ENCODE measurements at places on chromosomes 11 and 22.

- no peak for DNase-seq
Measured at GRCh38 chr11:126578426-126578825, 222.9 kb downstream of the ST3GAL4 start.

DNA sequence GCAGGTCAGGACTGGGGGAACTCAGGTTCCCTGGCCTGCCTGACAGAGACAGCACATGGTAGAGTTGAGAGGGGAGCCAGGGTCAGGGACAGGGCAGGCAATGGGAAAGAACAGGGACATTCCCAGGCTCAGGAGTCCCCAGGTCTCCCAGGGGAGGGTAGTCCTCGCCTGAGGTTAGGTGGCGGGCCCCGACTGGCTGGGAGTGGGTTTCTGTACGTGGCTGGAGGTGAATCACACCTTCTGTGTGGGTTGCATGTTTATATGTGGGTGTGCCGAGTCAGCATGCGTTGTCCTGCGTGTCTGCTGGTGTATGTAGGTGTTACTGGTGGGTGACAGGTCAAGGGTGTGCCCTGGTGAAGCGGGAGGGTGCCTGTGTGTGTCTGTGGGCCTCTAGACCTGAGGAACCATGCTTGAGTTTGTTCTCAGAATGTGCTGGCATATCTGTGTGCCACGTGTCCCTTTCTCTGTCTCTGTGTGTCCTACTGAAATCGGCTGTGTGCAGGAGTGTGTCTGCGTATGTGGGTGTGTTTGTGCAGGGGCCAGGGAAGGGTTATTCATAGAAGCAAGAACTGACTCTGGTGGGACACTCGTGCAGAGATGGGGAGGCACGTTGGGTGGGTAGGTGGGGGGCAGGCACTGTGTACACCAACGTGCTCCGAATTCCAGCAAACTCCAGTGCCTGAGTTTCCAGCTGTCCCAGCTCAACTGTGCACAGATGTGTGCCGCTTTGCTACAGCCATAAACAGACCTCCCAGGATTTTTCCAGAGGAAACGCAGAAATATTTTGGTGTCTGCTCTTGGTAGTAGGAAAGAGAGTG lies 23.8 kb upstream of the OAF start:
- no peak for DNase-seq

DNA sequence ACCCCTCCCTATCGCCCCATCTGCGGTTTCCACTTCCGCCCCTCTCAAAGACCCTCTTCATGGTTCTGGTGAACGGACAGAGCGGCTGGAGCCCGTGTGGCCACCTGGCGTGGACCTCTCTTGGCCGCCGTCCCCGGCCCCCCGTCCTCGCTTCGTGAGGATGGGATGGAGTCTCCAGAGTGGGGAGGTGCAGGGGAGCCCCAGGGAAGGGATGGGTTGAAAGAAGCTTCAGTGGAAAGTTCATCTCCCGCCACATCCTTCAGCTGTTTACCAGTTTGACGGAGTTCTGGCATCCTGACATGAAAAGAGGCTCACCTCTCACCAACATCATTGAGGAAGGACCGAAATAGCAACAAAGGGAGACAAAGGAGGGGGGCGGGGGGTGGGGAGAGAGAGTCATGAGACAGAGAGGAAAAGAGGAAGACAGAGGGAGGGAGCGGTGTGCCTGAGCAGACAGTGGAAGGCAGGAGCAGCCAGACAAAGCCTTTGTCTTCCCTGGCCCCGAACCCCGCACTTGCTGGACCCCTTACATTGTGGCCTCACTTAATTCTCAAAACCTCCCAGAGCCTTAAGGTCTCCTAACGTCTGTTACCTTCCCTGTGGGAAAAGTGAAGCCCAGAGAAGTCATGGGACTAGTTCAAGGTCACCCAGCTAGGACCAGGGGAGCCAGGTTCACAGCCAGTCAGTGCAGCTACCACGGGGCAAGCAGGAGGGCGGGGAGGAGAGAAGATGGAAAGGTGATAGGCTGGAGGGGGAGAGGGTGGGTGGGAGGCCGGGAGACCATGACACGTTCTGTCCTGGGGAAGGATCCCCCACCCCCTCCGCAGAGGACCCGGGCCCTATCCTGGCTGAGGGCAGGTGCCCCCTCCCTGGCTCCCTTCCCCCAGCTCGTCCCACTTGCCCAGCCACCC lies 54.9 kb downstream of the CD6 start:
- no peak for DNase-seq

DNA sequence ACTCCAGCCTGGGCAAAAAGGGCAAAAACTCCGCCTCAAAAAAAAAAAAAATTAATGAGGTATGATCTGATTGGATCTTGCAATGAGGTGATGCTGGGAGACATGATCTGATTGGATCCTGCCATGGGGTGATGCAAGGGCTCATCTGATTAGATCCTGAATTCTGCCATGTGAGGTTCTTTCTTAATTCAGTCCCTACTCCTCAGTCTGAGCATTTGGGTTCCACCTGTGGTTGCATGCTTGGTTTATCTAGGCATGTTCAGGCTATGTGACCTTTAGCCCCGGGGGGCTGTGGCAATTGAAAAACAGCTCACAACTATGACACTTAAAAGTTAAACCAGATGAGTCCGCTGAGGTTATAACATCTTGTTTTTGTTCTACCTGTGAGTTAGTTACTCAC lies 4.8 kb upstream of the TRIM6 start:
- DNase-seq: no peak

DNA sequence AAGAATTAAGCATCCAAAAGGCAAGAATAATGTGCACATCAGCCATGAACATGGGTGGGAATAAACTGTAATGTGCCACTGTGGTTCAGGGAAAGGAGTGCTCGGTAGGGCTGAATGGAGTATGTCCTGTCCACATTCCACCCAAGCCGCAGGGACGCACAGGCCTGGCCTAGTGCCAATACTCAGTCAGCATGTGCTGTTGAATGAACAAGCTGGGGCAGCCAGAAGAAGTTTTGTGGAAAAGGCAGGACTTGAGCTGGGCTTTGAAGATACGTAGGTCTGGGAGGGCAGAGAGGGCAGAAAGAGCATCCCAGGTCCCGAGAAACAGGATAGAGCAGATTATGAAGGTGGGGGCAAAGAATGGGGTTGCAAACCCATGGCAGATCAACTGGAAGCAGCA lies 60.0 kb upstream of the PLET1 start:
- DNase-seq: no peak

- DNase-seq: no peak
Measured at GRCh38 chr11:73359341-73359740, 16.9 kb upstream of the RELT start.

DNA sequence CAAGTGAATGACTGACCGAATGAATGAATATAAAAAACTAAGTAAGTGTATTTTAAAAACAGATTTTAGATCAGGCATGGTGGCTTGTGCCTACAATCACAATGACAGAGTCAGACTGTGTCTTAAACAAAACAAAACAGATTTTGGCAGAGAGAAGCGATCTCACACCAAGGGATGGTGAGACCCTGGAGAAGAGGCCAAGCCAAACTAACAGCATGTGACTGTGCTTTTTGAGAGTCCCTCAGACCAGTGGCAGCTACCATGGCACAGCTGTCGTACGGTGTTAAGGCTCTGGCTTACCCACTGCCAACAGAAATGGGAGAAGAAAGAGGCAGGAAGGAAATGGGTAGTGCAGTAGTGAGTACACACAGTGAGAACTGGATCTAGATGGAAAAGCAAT lies 60.6 kb downstream of the SGSM3 start:
- DNase-seq: no peak

DNA sequence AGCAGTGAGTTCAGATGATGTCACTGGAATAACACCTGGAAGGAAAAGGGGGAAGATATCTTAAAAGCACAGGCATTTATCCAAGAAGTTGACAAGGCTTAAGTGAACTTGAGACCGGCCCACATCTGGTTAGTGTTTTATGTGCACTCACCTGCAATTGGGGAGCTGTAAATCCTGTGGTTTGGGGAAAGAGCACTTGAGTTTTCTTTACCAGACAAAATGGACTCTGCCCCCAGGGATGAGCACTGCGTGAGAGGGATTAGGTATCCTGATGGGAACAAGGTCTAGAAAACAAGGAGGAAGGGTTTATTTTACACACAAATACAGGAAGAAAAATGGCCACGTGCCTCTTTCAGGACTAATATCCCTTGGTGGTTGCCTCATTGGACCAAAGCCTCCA lies 15.2 kb downstream of the E2F8 start:
- no peak for DNase-seq

DNA sequence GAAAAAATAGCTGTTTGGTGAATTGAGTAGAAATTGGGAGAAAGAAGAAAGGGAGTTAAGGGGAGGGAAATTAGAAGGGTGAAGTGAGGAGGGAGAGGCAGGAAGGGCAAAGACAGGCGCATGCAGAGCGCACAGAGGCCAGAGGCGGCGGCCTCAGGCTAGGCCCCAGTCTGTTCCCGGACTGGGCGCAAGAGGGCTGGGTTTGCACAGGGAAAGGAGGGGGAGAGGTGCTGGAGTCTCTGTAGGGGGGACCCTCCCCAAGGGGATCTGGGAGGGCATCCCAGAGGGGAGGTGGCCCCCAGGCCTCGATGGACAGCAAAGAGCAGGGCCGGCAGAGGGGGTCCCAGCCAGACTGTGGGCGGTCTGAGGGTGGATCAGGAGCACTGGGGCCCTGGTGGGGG lies 1.3 kb upstream of the FLRT1 start:
- no peak for DNase-seq

DNA sequence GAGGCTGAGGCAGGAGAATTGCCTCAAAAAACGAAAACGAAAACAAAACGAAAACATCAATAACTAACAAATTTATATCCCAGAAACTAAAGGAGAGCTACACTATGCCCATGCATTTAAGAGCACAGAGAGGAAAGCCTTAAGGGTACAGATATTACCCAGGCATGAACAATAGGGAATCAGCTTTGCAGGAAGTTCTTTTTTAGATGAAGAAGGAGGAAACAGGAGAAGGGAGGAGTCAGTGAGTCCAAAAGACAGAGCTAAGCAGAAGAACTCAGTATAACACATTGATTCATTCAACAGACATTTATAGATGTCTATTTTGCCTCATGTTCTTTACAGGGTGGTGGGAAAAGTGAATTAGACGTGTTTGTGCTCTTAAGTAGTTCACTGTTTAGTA lies 8.3 kb downstream of the MRPL17 start:
- no peak for DNase-seq

- no peak for DNase-seq
Measured at GRCh38 chr11:68750195-68751003, 921 bp downstream of the TESMIN start.

GRCh38 chr11:74446532-74446938 lies 20.8 kb downstream of the KCNE3 start:
- DNase-seq: no peak

- DNase-seq: no peak
Measured at GRCh38 chr11:35003186-35003585, 86.8 kb downstream of the PDHX start.

DNA sequence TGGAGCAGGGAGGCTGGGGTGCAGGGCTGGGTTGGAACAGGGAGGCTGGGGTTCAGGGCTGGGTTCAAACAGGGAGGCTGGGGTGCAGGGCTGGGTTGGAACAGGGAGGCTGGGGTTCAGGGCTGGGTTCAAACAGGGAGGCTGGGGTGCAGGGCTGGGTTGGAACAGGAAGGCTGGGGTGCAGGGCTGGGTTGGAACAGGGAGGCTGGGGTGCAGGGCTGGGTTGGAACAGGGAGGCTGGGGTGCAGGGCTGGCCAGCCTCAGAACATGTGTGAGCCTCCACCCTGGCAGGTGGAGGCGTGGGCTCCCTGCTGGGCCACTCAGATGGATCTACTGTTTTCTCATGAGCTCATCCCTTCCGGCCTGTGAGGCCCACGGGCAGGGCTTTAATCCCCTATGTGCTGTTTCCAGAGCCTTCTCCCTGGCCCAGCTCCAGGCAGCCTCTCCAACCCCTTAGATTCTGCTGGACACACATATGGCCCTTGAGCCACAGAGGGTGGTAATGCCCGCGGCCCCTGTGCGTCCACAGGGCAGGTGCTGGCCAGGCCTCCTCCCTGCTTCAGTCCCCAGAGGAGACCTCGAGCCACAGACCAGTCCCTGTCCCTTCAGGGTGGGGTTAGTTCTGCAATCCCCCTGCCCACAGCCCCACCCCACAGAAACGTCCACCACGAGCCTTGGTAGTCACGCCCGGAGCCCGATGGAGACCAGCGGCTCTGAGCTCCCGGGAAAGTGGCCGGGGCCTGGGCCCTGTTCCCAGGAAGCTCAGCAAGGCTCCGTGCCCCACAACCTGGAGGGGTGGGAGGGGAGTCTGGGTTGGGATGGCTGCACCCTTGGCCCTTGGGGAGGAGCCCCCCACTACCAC lies 197.9 kb downstream of the BRD1 start:
- no peak for DNase-seq

DNA sequence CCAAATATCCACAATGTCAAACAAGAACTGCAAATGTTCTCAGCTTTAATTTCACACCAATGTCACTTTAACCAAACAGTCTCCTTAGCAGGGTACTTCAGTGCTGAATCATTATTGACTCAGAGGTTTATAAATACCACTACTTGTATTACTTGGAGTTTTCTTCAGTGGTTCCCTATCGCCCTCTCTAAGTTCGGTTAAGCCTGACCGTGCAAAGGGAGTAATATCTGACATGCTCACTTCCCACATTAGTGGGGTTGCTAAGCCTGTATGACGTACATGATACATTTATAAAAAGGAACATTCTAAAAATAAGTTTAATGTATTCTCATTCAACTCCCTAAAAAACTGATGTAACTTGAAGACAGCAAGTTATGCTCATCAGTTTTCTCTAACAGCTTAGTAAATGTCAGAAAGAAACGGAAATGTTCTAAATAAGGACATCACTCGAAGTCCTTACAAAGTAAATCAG lies 93.1 kb upstream of the ZC3H12C start:
- no peak for DNase-seq

DNA sequence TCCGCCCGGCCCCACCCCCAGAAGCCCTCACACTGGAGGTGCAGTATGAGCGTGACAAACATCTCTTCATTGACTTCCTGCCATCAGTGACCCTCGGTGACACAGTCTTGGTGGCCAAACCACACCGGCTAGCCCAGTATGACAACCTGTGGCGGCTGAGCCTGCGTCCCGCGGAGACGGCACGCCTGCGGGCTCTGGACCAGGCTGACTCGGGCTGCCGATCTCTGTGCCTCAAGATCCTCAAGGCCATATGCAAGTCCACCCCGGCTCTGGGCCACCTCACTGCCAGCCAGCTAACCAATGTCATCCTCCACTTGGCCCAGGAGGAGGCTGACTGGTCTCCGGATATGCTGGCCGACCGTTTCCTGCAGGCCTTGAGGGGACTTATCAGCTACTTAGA lies 6.6 kb upstream of the ATF4 start:
- DNase-seq: no peak

DNA sequence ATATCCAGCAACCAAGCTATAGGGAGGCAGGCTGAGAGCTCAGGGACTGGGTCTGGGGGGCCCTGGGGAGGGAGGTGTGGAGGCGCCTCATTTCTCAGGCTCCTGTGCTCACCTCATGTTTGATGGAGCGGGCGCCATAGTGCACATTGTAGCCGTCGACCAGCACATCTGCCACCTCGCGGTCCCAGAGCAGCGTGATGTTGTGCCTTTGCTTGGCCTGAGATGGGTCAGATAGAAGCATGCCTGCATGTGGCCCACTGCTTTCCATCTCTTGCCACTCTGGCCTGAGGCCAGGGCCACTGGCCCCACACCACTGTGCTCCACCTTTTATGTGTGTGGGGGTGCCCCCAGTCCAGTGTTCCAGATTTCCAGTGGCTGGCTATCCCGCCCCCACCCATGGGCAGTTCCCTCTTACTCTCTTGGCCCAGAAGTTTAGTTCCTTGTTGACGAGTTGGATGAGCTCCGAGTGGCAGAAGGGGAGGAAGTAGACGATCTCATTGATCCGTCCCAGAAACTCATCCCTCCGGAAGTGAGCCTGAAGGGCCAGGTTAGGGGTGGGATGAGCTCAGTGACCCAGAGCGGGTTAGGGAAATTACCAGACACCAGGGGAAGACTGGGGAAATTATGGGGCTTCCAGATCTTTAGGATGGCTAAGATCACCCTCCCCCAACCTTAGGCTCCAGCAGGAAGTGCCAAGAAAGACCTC lies 50.1 kb upstream of the PHOX2A start:
- no peak for DNase-seq

GRCh38 chr22:38228873-38229740 lies 27.3 kb downstream of the MAFF start:
- DNase-seq: no peak
